ENCODE measurements at places on chromosomes 3 and 15. TPM values are rescaled to one million over a fixed set of nuclear protein-coding genes. Genes with fewer than 3 reads are reported as not detected.

Gene TIGIT
- total RNA-seq, result not detected

Gene PLXNB1
- 203 TPM for total RNA-seq

Gene SLC9C1
- 0.69 TPM for total RNA-seq

Gene FSD2
- total RNA-seq, result not detected

Gene CYP11A1
- total RNA-seq, result 5.2 TPM

Gene MESP2
- total RNA-seq, result not detected

Gene ZNF80
- total RNA-seq, result not detected

Gene HTR3C
- not detected for total RNA-seq

Gene SNRPN
- 164 TPM for total RNA-seq

Gene ISLR
- total RNA-seq, result 64.9 TPM

Gene CD200R1
- 1.8 TPM for total RNA-seq

Gene SOX2
- total RNA-seq, result not detected

Gene NDN
- total RNA-seq, result 84.8 TPM

Gene MYZAP
- total RNA-seq, result 3.8 TPM

Gene CIB2
- 26.2 TPM for total RNA-seq

Gene MNS1
- 2.5 TPM for total RNA-seq

Gene CHRD
- total RNA-seq, result 6.4 TPM

Gene FBXO40
- total RNA-seq, result not detected

Gene GATM
- total RNA-seq, result 7.3 TPM

Gene SIDT1
- total RNA-seq, result not detected

Measured in mesothelial cell of epicardium (in vitro differentiated cells).